ENCODE measurements at places on chromosomes 4 and X. TPM values are rescaled to one million over a fixed set of nuclear protein-coding genes. Genes with fewer than 3 reads are reported as not detected.

GRCh38 chr4:44859477-44859876 is 133.1 kb upstream of the GNPDA2 start:
- no peak overlapping the region for H3K4me3 ChIP-seq
- no peak overlapping the region for H3K27ac ChIP-seq
- no peaks in the 10 kb centered on the region for H3K27me3 ChIP-seq
- no peaks in the 10 kb centered on the region for H3K36me3 ChIP-seq
- H3K4me1 ChIP-seq: no peaks in the 10 kb centered on the region
- DNase-seq: no peak

GRCh38 chrX:12891915-12892506 is 14.4 kb upstream of the TLR8 start:
- DNase-seq: no peak
- H3K27me3 ChIP-seq: no peaks in the 10 kb centered on the region
- H3K4me1 ChIP-seq: peaks cover 51% of the 10 kb centered on the region
- peak overlapping the region; percentile 69 for H3K27ac ChIP-seq
- peak overlapping the region; percentile 15 for H3K4me3 ChIP-seq
- no peaks in the 10 kb centered on the region for H3K36me3 ChIP-seq

DNA sequence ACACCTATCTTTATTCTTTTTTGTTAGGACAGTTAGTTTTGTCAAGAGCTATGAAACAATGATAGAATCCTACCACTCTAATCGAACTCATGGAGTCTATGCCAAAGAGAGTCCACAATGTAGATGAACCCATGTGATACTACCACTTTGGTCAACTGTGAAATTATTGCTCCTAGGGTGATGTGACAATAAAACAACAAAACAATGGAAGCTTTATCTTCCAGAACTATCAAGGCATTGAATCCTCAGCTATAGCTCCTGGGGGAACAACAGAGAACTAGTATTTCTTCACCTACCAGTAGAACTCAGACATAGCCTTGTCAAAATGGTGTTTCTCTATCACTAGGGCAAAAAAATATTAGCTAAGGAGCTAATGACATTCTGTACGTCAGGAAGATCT is 62.9 kb downstream of the SHROOM4 start:
- no peak overlapping the region for H3K27ac ChIP-seq
- H3K27me3 ChIP-seq: no peaks in the 10 kb centered on the region
- DNase-seq: no peak
- H3K4me1 ChIP-seq: no peaks in the 10 kb centered on the region

Gene NR0B1
- not detected for total RNA-seq

Gene PRSS12
- total RNA-seq: not detected

DNA sequence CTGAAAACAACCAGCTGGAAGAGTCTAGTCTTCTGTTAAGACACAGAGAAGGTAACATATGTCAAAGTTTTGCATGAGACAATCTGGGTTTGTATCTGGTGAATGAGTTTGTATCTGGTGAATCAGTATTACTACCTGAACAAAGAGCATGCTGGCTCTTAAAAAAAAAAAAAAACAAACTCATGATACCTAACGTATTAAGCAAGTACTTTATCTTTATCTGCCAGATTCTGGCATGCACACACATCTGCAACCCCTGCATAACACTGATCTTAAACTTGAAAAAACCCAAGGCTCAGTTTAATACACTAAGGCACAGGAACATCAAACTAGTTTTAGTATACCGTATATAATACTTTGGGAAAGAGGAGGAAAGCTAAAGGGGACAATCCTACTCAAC is 5.8 kb downstream of the YTHDC1 start:
- no peak overlapping the region for H3K27ac ChIP-seq
- H3K36me3 ChIP-seq: peaks cover 30% of the 10 kb centered on the region
- no peaks in the 10 kb centered on the region for H3K27me3 ChIP-seq
- DNase-seq: no peak

- peak within 1 kb of the TSS; percentile 88 for H3K4me3 ChIP-seq
- H3K27ac ChIP-seq: peak within 1 kb of the TSS; percentile 96
- H3K36me3 ChIP-seq: peaks cover 5% of the 10 kb centered on the region
- DNase-seq: peak; percentile 96
Observed at GRCh38 chr4:145180298-145181090, at the start of gene OTUD4. Gene OTUD4 (minus strand): TSS chr4:145180589. CDS start chr4:145179973, 616 bp downstream.

DNA sequence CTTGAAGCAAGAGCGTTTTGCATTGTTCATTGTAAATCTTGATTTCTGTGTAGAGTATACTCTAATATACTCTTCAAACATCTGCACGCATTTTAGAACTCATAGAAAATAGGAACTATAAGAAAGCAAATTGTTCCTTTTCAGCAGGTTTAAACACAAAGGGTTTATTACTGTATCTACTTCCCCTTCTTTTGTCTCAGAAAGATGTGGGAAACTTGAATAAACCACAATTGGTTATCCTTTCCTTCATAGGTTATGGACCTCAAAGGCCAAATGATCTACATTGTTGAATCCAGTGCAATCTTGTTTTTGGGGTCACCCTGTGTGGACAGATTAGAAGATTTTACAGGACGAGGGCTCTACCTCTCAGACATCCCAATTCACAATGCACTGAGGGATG is 46.0 kb upstream of the GUCY1B1 start:
- H3K4me3 ChIP-seq: no peak overlapping the region
- H3K27me3 ChIP-seq: no peaks in the 10 kb centered on the region
- no peak overlapping the region for H3K27ac ChIP-seq
- H3K36me3 ChIP-seq: no peaks in the 10 kb centered on the region

Gene GPR143
- total RNA-seq: not detected

- peaks cover 32% of the 10 kb centered on the region for H3K36me3 ChIP-seq
- DNase-seq: no peak
- no peaks in the 10 kb centered on the region for H3K27me3 ChIP-seq
Observed at GRCh38 chrX:77565278-77565677, 118.1 kb downstream of the FGF16 start.

- DNase-seq: no peak
- no peak overlapping the region for H3K27ac ChIP-seq
- H3K36me3 ChIP-seq: no peaks in the 10 kb centered on the region
- H3K27me3 ChIP-seq: no peaks in the 10 kb centered on the region
Observed at GRCh38 chrX:134148172-134148692, 88.8 kb upstream of the CCDC160 start.

DNA sequence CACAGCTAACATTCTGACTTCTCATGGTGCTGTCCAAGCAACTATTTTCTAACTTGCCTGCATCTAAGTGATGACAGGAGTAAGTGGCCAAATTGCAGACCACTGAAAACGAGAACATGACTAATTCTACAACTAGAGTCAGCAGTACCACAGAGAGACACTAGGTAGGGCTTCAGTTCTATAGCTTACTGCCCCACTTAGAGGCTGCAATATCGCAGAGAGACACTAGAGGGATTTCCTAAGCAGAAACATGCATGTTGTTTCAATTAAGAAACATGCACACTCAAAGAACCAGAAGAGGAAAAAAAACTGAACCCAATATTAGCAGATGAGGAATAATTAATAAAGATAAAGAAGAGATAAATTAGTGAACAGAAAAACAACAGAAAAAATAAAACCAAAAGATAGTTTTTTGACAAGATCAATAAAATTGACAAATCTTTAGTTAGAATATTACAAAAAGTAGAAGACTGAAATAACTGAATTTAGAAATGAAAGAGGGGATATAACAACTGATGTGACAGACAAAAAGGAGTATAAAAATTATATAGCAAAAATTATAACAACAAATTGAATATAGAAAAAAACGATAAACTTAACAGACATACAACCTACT is 100.8 kb downstream of the SPIN4 start:
- H3K27ac ChIP-seq: no peak overlapping the region
- DNase-seq: peak; percentile 71
- no peaks in the 10 kb centered on the region for H3K36me3 ChIP-seq
- no peaks in the 10 kb centered on the region for H3K27me3 ChIP-seq

All from activated CD8-positive, alpha-beta T cell treated with anti-CD3 and anti-CD28 coated beads, Interleukin-2, amount 10 ng/mL, durations not matched to agents 7 days and 5 days (primary cell).